Spinal cord (tissue), 10 donors: ENCODE measurements at places on chromosomes 16 and 17. TPM values are rescaled to one million over a fixed set of nuclear protein-coding genes. Genes with fewer than 3 reads are reported as not detected.

GRCh38 chr16:9345046-9345445 is 253.6 kb downstream of the HAPSTR1 start:
- H3K4me3 ChIP-seq: no peak overlapping the region
- H3K36me3 ChIP-seq: no peaks in the 10 kb centered on the region
- H3K27ac ChIP-seq: no peak overlapping the region
- DNase-seq: no peak

CETP gene
- 13.5 TPM for total RNA-seq

- peaks cover 5% of the 10 kb centered on the region for H3K36me3 ChIP-seq
- no peaks in the 10 kb centered on the region for H3K27me3 ChIP-seq
- DNase-seq: no peak
- no peak overlapping the region for H3K4me3 ChIP-seq
- peaks cover 30% of the 10 kb centered on the region for H3K4me1 ChIP-seq
Observed at GRCh38 chr17:4839965-4840892, 7.1 kb downstream of the MINK1 start.

KRTAP9-2 gene
- total RNA-seq: not detected

GRCh38 chr17:55909776-55910175 is 158.9 kb downstream of the PCTP start:
- DNase-seq: no peak
- no peaks in the 10 kb centered on the region for H3K27me3 ChIP-seq
- no peaks in the 10 kb centered on the region for H3K4me1 ChIP-seq

GRCh38 chr16:28196387-28196987 is 15.3 kb downstream of the XPO6 start:
- no peaks in the 10 kb centered on the region for H3K4me1 ChIP-seq
- H3K27ac ChIP-seq: no peak overlapping the region
- no peak for DNase-seq
- H3K36me3 ChIP-seq: peaks cover 25% of the 10 kb centered on the region

RSKR gene
- 12.4 TPM for total RNA-seq

- H3K36me3 ChIP-seq: peaks cover 67% of the 10 kb centered on the region
- H3K4me3 ChIP-seq: no peak overlapping the region
- no peak overlapping the region for H3K27ac ChIP-seq
- H3K27me3 ChIP-seq: no peaks in the 10 kb centered on the region
- peaks cover 8% of the 10 kb centered on the region for H3K4me1 ChIP-seq
- no peak for DNase-seq
Observed at GRCh38 chr17:80424878-80425765, 10.2 kb downstream of the ENDOV start.

C1QTNF8 gene
- 0.20 TPM for total RNA-seq

PIRT gene
- 58.0 TPM for total RNA-seq

DNA sequence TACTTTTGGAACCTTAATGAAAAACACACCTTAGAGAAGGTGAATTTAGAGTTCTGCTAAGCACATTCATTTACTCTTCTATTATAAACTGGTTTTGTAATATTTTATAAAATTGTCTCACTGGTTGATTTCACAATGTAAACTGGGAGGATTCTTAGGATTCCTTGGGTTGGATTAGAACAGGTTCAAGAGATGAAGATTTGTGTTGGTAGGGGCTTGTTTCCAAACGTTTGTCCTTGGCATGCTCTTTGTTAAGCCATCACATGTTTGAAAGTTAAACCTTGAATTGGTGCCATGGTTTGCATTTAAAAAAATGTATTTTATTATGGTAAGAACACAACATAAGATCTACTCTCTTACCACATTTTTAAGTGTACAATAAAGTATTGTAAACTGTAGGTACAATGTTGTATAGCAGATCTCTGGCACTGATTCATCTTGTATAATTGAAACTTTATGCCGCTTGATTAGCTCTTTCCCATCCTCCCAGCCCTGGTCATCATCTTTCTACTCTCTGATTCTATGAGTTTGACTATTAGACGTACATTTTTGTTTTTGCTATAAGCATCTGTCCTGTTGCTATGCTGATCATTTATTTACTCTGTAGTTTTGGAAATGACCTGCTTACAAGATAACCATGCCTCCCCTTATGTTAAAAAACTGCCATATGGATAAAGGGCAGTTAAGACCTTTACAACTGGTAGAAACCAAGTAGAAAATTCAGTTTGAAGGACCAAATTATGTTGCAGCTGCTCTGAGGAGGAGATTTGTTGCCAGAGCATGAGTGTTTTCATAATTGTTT is 9.6 kb downstream of the FTO start:
- H3K4me1 ChIP-seq: no peaks in the 10 kb centered on the region
- H3K27me3 ChIP-seq: no peaks in the 10 kb centered on the region
- DNase-seq: peak; percentile 33
- no peak overlapping the region for H3K4me3 ChIP-seq
- no peaks in the 10 kb centered on the region for H3K36me3 ChIP-seq

- H3K27me3 ChIP-seq: no peaks in the 10 kb centered on the region
- peaks cover 72% of the 10 kb centered on the region for H3K36me3 ChIP-seq
- no peak overlapping the region for H3K4me3 ChIP-seq
- no peak overlapping the region for H3K27ac ChIP-seq
- no peak for DNase-seq
- H3K4me1 ChIP-seq: peaks cover 13% of the 10 kb centered on the region
Observed at GRCh38 chr17:78104540-78104941, 24.0 kb downstream of the TMC6 start.

DNA sequence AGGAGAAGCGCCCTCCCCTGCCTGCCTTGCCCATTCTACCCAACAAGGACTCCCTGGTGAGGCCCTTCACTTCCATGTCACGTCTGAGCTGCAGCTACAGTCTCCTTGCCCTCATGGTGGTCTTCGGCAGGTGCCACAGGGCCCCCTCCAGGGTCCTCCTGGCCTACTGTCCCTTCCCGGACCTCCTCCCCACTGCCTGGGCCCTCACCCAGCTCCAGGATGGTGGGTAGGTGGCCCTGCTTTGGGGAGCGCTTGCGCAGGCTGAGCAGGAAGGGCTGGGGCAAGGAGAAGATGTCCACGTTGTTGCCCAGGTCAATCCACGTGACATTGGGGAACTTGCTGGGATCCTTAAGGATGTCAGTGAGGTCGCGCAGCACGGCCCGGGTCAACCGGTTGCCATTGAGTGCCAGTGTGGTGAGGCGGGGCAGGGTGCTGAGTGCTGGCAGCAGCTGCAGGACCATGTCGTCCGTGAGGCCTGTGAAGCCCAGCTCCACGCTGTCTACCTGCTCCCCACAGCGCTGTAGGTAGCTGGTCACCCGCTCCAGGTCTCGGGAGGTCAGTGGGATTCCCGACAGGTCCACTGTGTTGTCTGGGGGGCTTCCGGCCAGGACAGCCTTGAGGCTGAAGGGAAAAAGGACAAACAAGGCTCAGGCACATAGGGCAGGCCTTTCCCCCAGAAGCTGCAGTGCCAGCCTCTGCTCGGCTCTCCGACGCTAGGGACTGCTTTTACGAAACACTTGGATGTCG is 28.3 kb downstream of the TRPV2 start:
- H3K27ac ChIP-seq: no peak overlapping the region
- H3K36me3 ChIP-seq: peaks cover 53% of the 10 kb centered on the region
- peaks cover 28% of the 10 kb centered on the region for H3K4me1 ChIP-seq
- no peak for DNase-seq
- no peaks in the 10 kb centered on the region for H3K27me3 ChIP-seq

DNA sequence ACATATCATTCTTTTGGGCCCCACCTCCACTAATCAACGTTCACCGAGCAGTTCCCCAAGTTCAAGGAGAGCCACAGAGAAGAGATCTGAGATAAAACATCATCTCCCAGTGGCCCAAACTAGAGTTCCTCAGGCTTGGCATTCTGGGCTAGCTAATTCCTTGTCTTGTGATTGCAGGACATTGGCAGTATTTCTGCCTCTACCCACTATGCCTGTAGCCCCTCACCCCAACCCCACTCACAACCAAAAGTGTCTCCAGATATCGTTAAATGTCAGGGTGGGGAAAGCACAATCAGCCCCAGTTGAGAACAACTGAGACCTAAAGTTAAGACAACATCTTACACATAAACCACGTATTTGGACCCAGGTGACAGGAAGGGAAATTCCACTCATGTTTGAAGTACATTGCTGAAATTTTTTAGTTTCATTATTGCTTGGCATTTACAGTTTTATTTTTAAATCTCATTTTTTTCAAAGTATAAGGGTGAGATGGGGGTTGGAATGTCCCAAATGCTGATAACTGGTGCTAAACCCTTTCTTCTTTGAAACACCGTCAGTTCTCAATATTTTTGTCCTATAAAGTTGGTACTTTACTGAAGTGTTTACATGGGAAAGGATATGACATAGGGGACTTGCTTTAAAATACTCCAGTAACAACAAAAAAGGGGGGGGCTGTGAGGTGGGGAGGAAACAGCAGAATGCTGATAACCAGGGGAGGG is 13.6 kb downstream of the ZC3H7A start:
- peaks cover 10% of the 10 kb centered on the region for H3K4me1 ChIP-seq
- H3K27ac ChIP-seq: peak overlapping the region; percentile 87
- H3K36me3 ChIP-seq: peaks cover 11% of the 10 kb centered on the region
- no peak for DNase-seq
- H3K27me3 ChIP-seq: no peaks in the 10 kb centered on the region

B9D1 gene
- total RNA-seq: 16.8 TPM

GRCh38 chr17:57902117-57902799 is 52.4 kb upstream of the MRPS23 start:
- peaks cover 81% of the 10 kb centered on the region for H3K4me1 ChIP-seq
- DNase-seq: no peak
- H3K27ac ChIP-seq: peak overlapping the region; percentile 49
- H3K4me3 ChIP-seq: no peak overlapping the region
- H3K36me3 ChIP-seq: peaks cover 8% of the 10 kb centered on the region

WNT3 gene
- 4.0 TPM for total RNA-seq

TNFRSF17 gene
- total RNA-seq: 0.20 TPM

GRCh38 chr17:63537991-63538692 is 12.1 kb upstream of the DCAF7 start:
- peaks cover 6% of the 10 kb centered on the region for H3K27me3 ChIP-seq
- no peaks in the 10 kb centered on the region for H3K36me3 ChIP-seq

CEP295NL gene
- total RNA-seq: 3.1 TPM
